EL (cell line): ENCODE measurements at places on chromosomes 3 and 15.
A peak's percentile ranks its signal among the peaks of the same experiment; 100 is the strongest.

DNA sequence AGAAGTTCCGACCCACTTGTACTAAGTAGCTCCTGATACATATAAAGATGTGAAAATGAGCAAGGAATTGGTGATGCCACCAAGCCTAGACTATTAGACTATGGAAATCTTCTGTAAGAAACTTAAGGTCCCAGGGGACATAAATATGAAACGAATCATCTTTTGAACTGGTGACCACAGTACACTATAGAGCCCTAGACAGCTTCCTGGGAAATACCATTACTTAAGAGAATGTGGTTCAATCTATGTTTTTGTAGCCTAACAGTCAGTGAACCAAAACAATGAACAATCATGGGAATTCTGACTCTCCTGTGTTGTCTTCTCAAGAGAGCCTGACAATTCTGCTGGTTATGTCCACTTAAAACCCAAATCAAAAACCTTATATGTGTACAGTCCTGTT is 191.6 kb downstream of the GREM1 start:
- DNase-seq: peak; percentile 69

GRCh38 chr3:49626101-49626581 is 48.0 kb upstream of the APEH start:
- peak; percentile 41 for DNase-seq

- DNase-seq: no peak
These were observed 65.3 kb upstream of the ZNF280D start for GRCh38 chr15:56798639-56799038.

DNA sequence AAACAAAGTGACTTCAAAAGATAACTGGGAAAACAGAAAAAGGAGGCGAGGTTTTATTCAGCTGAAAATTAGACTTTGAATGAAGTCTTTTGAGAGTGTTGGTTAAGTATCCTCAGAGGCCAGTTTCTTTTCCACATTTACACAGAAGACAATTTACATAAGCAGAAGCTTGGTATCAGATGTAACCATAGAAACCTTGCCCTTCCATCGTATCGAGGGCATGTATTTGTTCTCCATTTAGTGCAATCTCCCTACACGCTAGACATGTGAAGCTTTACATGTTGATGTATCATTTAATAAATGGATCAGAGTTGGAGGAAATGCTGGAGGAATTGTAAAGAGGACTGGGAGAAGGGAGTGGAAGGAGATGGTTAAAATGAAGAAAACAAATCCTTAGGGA is 161.0 kb upstream of the CRBN start:
- DNase-seq: no peak

GRCh38 chr3:80767604-80768003 is 993.8 kb downstream of the GBE1 start:
- DNase-seq: no peak

DNA sequence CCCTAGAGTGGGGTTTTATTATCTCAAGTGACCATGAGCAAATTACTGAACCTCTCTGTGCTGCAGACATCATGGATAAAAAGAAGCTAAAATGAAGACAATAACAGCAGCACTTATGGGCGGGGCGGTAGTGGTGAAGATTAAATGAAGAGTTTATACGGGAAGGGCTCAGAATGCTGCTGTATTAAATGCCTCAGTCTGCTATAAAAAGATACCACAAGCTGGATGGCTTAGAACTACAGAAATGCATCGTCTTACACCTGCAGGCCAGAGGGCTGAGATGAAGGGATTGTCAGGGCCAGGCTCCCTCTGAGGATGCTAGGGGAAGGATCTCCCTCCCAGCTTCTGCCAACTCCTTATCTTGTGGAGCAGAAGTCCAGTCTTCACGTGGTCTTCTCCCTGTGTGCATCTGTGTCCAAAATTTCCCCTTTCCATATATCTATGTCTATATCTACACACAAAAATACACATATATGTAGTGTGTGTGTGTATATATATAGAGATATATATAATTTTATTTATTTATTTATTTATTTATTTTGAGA is 2.9 kb downstream of the ALG1L2 start:
- no peak for DNase-seq

DNA sequence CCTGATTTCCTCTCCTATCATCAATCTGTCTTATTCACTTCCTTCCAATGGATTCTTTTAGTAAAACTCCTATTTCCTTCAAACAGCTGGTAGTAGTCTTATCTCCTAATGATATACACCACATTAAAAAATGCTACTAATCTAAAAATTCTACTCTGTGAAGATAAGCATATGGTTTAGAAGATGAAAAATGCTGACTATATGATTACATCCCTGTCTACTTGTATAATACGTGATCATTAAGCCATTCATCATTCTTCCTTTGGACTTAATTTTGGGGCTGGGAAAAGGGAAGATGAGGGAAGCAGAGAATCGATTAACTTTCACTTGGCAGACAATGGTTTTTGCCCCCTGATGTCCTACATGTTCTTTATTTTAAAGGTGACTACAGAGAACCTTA is 453.1 kb downstream of the NSUN3 start:
- no peak for DNase-seq

DNA sequence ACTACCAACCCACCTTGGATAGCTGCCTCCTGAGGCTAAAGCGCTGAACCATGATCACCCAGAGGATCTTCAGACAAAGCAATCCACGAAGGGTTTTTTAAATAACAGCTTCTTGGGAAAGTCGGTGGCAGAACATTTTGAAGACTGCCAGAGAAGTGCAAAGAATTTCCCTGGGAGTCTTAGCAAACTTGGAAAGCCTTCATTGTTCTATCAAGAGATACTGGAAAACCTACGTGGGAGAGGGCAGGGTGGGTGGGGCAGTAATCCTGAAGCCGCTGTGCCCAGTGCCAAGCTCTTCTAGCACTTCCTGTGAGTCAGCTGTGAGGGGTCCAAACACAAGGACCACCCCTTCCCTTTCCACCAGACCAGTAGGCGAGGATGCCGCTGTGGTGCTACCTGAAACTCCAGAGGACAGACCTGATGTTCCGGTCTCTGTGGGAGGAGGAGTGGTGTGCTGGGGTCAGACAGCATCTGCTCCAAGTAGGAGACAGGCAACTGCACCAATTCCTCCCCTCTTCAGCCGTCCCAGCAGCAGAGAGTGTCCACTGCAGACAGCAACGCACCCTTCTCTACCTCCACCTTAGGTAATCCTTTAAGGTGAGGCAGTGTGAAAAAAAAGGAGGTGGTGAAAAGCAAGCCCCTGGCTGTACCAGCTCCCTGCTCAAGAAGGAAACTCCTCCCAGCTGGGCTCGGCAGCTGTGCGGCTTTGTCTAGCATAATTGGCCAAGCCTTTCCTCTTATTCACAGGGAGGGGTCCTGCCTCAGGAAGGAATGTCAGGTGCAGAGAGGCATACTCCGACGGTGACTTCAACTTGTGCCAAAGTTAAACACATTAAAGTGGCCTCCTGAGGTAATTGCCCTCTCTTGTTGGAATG is 99.0 kb downstream of the TMCC1 start:
- DNase-seq: peak; percentile 16

GRCh38 chr3:24550588-24550987 is 55.9 kb upstream of the THRB start:
- DNase-seq: no peak
